ENCODE measurements at places on chromosomes 3 and 15.

DNA sequence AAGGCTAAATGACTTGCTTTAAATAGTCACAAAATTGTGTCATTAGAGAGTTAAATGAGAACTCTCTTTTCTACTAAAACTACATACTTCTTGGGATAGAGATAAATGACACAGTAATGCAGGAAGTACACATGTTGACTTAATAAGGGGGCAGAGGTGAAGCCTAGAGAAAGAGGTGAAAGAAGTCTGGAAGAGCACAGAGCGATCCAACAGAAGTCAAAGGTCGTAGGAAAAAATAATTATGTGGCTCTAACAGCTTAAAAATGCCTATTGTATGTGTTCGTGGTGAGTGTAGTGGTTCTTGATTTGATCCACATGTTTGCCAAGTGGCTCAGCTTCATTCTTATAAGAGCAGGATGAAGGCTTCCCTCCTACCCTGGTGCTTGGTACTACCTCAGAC is 61.7 kb downstream of the TMEM212 start:
- no peak for DNase-seq

DNA sequence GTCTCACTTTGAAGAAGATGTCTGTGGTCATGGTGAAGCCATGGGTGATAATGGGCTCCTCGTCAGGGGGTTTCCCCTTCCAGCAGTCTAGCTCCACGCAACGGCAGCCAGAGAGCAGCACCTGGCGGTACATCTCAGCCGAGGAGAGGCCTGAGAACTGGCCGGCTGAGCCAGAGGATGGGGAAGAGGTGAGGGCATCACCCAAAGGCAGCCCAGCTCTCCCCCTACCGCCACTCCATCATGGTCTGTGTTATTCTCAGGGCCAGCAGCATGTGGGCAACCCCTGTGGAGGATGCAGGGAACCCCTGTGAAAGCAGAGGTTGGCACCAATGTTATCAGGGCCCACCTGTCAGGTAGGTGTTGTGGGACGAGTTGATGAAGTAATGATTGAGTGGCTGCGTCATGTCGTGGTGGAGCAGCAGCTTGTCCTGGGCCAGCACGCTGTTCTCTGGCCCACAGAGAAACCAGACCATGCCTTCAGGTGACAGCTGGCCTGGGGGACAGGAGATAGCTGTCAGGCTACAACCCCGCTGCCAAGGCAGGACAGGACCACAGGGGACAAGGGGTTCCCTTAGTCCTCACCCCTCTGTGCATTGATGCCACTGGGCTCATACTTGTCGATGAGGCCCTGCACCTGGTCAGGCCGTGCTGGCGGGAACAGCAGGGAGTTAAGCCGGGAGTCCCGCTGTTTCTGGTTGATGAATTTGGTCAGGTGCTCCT is 9.4 kb downstream of the PLCB2 start:
- no peak for DNase-seq

DNA sequence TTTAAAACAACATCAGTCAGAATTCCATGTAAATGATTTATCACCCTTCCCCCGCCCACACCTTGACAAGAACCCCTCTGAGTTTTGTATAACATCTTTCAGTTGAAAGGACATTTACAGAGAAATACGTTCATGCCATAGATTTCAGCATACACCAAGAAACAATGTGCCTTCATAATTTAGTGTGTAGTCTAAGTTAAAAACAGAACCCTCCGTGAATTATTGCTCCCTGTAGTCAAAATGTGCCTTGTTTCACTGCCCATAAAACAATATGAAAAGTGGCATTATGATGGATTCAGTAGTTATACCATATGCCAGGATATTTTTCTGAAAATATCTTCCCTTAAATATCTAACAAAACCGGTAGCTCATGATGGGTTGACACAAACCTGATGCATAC is 953.9 kb downstream of the GBE1 start:
- DNase-seq: no peak

DNA sequence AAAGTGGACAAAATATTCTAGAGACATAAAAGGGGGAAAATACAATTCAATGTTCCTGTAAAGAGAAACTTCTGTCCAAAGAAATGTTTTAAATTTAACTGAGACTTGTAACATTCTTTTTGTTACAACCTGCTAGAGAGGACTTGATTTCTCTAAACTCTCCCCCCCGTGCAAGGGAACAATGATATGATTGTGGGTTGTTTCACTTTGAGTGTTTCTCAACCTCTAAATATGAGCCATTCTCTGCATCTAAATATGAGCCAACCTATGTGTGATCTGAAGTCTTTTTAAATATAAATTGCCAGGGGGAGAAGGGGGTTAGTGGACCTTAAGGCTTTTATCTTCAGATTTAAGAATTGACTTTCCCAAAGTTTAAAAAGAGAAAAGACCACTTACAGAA is 14.6 kb downstream of the ZNF860 start:
- DNase-seq: no peak

- no peak for DNase-seq
Observed at GRCh38 chr3:3815206-3815605, 16.0 kb downstream of the LRRN1 start.

- DNase-seq: no peak
Observed at GRCh38 chr3:50481992-50482391, 21.4 kb downstream of the CACNA2D2 start.

DNA sequence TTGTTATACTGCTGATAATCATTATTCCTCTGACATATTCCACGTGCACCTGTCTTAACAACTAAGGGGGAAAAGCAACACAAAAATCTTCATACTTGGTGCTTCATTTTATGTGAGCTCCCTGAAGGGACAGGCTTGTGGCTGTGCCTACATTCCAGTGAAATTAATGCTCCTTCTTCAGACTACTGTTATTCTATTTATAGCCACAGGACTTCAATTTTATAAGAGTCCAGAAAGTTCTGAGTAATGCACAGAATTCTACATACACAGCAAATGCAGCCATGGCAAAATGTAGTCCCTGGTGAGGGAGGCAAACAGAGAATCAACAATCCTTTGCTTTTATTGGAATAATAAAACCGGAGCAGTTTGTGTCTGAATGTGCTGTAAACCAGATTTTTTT is 417.1 kb downstream of the RBMS3 start:
- DNase-seq: no peak

GRCh38 chr3:24388159-24388558 is 106.5 kb downstream of the THRB start:
- no peak for DNase-seq

DNA sequence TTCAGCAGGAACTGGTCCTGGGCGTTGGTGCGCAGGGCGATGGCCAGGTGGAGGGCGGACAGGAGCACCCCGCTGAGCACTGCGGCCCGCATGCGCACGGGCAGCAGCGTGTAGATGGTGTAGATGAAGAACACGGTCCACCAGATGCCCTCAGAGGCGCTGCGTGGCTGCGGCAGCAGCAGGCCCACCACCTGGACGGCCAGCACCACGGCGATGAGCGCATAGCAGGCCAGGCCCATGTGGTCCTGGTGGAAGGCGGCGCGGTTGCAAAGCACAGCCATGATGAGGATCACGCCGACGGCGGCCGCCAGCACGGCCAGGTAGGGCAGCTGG is 1.5 kb downstream of the ADCY5 start:
- peak; percentile 32 for DNase-seq

DNA sequence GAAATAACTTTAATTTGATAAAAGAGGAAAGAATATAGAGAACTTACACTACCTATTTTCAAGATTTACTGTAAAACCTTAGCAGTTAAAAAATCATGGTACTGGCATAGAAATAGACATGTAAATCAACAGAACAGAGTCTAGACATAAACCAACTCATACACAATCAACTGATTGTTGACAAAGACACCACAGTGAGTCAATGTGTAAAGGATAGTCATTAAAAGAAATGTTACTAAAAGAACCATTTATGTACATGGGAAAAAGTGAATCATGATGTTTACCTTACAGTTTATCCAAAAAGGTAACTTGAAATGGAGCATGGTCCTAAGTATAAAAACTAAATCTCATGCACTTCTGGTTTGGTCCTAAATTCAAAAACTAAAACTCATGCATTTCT is 847.4 kb downstream of the IGSF11 start:
- DNase-seq: no peak

DNA sequence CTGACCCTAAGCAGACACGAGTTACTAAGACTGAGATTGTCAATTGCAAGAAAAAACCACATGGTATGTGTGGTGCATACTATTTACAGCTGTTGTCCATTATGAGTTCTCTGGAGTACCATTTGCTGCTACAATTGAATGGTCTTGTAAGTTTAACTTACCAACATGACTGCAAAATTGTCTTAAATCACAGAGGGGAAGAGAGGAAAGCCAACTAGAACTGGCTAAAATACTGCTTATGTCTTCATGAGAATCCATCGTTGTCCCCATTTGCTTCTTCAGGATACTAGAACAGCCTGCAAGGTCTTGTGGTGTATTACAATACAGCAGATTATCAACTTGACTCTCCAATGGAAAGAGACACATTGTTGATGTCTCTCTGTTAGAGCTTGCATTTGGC is 313.2 kb downstream of the AGBL1 start:
- DNase-seq: no peak

All from ovary (tissue), 10 donors.